D721Med (cell line): ENCODE measurements at places on chromosomes 1 and 21.

DNA sequence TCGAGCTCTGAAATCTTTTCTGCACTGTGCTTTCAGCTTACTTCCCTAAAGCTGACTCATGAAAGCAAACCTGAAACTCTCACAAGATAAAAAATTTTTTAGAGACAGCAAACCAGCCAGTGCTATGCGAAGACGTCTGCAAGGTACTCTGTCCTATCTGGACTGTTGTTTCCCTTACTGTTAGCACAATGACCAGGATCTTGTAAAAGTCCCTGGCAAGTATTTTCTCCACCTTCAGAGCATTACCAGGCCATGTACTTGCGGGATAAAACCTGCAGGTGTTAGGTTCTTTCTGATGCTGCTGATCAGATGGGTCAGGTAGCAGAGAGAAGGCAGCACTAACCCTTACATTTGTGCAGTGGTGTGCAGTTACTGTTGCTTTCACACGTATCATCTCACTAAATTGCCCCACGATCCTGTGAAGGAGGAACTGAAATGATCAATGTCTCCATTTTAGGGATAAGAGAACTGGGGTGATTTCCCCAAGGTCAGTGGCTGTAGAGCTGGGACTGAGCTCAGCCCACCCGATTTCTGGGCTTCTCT, 56.6 kb downstream of the PLXNA2 start:
- DNase-seq = no peak

GRCh38 chr1:93807311-93807930, 71.6 kb downstream of the DNTTIP2 start:
- no peak for DNase-seq

- no peak for DNase-seq
These were observed 435.4 kb downstream of the SETD4 start for GRCh38 chr21:35624901-35625300.

DNA sequence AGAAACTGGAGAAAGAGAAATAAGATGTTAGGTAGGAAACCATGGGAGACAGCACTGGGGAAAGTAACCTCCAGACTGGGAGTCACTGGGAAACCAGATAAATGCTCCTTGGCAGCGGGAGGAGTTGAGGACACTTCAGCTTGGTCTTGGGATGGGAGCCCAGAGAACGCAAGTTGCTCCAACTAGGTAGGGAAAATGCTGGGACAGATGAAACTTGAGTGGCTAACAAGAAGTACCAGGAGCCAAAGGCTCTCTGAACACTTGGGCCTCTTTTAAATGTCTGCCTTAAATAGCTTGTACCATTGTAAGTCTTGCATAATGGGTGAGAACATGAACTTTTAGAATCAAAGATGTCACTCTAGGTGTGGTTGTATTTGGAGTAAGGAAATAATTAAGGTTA, 3.0 kb downstream of the NMNAT1 start:
- DNase-seq = no peak

- DNase-seq = no peak
These were observed 27.8 kb upstream of the LYPD8 start for GRCh38 chr1:248783367-248783766.

DNA sequence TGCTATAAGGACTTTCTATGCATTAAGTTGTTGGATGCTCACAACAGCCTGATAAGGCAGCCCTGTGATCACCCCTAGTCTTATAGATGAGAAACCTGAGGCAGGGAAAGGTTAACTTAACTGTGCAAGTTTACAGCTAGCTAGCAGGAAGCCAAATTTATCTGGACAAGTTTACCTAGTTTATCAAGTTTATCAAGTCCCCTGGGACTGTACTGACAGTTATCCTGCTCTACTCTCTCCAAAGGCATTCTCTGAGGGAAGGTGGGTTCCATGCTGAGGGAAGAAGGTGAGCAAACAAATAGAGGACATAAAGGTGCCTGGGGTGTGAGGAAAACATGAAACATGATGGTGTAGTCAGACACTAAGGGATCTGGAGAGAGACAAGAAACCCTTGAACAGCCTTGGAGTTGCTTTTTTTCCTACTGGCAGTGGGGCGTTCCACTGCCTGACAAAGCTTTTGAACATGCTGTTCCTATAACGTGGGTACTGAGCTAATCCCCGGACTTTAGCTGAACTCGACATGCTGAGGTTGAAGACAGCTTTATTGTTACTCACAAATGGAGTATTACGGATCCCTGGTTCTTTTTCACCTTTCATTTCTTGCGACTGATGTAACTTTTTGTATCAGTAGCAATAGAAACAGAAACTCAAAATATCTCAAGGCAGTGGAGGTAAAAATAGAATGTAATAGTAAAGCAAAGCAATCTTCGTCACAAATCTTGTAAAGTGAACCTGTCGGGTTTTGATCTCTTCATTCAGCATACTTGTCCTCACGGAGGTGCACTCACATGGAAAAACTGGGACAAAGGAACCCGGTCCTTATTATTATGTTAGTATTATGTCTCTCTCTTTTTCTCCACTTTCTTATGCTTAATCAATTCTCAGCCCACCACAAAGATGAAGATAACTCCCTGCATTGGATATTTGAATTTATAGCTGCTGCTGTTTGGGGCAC, 42.4 kb upstream of the ESRRG start:
- DNase-seq = no peak

DNA sequence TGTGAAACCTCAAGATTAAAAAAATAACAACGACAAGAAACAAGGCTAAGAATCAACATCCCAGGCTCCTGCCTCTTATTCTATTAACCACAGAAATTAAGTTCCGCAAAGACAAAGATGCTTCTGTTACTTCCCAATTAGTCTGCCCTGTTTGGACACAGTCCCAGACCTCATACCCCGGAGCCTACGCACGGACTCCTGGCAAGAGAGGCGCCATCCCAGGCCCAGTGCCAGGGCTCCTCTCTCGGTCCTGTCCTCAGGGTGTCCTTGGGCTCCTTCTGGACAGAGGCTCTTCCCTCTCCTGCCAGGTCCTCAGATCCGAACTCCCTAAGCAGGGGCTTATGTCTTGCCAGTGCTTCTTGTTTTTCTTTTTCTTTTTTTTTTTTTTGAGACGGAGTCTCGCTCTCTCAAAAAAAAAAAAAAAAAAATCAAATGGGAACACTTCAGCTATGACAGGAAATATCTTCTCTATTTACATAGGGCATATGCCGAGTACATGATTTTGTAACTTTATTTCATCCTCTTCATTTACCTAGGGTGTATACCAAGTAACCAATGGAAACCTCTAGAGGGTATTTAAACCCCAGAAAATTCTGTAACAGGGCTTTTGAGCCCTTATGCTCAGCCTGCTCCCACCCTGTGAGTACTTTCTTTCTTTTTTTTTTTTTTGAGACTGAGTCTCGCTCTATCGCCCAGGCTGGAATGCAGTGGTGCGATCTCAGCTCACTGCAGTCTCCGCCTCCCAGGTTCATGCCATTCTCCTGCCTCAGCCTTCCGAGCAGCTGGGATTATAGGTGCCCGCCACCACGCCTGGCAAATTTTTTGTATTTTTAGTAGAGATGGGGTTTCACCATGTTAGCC, 11.7 kb upstream of the ENO1 start:
- DNase-seq = no peak

DNA sequence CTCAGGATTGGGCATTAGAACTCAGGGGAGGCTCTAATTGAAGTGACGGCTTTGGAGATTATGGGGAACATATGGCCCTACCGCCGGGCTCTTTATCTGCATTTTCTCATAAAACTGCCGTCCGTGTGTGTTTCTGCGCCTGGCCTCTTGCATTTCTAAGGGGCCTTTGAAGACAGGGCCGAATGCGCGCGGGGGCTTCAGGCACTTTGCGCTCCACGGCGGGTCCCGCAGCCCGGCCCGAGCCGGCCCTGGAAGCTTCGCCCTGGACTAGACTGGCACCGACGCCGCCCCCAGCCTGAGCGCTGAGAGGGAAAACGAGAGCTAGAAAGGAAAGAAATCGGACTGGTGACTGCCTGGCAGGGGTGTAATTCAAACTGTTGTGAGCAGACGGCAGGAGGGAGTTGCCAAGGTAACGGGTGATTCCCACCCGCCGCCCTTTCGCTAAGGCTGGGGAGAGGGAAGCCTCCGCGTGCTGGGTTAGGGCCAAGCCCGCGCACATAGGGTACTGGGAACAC, 120.7 kb downstream of the LMX1A start:
- DNase-seq = no peak

DNA sequence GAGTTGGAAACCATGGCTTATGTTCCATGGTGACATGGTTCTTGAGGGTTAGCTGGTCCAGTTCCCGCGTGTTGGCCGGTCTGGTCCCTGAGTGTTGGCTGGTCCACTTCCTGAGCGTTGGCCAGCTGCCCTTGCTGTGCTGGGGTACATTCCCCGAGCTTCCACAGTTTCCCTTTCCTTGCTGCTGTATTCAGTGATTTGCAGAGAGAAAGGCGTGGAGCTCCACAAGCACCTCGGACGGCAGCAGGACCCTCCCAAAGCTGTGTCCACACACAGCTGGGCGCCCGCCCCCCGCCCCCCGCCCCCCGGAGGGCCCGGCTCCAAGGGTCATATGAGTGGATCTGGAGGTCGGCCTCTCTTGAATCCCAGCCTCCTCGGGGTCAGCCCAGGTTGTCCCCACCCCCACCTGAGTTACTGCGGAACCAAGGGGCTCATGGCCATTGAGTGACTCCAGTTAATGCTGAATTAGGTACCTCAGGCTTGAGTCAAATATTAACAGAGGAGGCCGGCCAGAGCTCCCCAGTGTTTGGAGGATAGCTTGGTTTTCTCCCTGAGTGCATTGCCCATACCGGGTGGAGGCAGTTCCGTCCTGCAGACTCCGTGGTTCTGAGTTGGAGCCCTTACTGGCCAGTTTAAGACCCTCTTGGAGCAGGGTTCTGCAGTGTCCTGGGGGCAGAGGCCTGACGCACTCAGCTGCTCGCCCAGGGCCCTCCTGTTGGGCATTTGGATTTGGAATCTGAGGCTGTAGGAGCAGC, 18.4 kb downstream of the COL18A1 start:
- DNase-seq = no peak

DNA sequence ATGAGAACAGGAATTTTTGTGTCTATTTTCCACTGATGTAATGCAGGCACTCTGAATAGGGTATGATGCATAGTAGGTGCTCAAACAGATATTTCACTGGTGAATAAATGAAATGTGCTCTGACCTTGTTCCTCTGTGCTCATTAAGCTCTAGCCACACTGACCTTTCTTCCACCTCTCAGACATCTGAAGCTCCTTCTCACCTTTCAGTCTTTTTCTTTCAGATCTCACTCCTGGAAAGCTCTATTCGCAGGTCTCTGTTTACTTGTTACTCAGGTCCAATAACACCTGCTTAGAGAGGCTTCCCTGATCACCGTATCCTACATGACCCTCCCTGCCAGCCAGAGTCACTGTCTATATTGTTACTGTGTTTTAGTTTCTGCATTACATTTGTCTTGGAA, 59.2 kb upstream of the IVNS1ABP start:
- DNase-seq = no peak

GRCh38 chr1:82593561-82593960, 792.8 kb downstream of the ADGRL2 start:
- no peak for DNase-seq

GRCh38 chr1:88802404-88802803, 89.0 kb downstream of the GTF2B start:
- DNase-seq = no peak

- DNase-seq = no peak
These were observed 8.3 kb upstream of the CYP4B1 start for GRCh38 chr1:46790446-46791101.

DNA sequence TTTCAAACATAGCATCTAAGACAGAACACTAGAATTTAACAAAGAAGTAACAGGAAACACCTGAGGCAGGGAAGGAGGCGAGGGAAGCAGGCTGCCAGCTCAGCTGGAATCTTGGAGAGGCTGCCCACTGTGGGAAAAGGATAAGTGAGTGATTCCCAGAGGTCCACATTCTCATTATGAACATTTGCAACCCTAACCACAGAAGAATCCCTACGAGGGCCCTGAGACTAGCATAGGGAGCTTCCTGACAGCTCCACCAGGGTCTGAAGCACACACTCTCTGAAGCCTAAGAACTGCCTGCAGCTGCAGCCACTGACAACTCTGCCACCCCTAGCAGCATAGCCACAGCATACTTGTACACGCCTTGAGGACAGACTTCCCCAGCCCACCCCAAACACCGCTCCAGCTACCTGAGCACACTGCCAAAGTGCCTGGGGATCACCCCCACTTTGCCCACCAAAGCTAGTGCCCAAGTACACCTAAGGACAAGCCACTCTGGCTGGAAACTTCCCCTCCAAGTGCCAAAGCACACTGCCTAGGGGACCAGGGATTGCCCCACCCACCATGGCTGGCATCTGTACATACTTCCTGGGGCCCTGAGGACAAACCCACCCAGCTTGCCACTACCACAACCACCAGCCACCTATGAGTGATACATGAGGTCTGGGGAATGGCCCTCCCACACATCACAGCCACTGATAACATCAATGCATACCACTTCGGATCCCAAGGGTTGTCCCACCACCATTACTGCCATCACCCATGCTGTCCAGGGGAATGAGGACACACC, 76.6 kb upstream of the GUCA2A start:
- DNase-seq = no peak

- no peak for DNase-seq
These were observed 99.4 kb upstream of the C1orf87 start for GRCh38 chr1:60173006-60173405.

GRCh38 chr1:156492013-156492590, 8.5 kb downstream of the MEF2D start:
- no peak for DNase-seq

DNA sequence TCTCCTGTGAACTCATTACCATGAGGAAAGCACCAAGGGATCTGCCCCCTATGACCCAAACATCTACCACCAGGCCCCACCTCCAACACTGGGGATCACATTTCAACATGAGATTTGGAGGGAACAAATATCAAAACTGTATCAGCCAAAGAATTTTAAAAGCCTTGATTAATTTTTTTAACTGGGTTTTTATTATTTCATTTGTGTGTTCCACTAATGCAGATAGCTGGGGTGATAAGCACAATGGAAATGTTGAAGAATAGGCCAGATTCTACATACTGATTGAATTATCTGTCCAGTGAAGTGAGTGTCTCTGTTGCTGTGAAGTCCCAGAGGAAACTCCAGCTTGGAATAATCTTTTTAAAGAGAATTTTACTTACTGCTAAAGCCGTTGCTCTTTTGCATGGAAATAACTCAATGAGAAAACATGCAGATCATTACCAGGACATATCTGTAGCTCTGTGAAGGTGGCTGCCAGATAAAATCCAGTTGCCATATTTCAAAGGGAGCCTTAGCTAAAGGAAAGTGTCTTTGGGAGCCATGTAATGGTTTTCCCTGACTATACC, 44.4 kb upstream of the DHCR24 start:
- DNase-seq = no peak

- DNase-seq = peak; percentile 22
These were observed 34.0 kb downstream of the MAP3K7CL start for GRCh38 chr21:29164323-29164942.

GRCh38 chr1:31815752-31816500, at the start of gene SPOCD1:
Gene SPOCD1, minus strand, starts transcription at chr1:31816022. Its CDS starts 689 bp downstream, at chr1:31815333.
- peak; percentile 49 for DNase-seq

GRCh38 chr1:116988248-116988647, 13.3 kb upstream of the CD101 start:
- no peak for DNase-seq
